Neuronal stem cell (in vitro differentiated cells): ENCODE measurements at places on chromosomes 1 and 21.

GRCh38 chr1:225882694-225883615, 775 bp upstream of the TMEM63A start:
- peak; percentile 31 for DNase-seq

GRCh38 chr1:215667761-215668160, 100.7 kb downstream of the KCTD3 start:
- no peak for DNase-seq

DNA sequence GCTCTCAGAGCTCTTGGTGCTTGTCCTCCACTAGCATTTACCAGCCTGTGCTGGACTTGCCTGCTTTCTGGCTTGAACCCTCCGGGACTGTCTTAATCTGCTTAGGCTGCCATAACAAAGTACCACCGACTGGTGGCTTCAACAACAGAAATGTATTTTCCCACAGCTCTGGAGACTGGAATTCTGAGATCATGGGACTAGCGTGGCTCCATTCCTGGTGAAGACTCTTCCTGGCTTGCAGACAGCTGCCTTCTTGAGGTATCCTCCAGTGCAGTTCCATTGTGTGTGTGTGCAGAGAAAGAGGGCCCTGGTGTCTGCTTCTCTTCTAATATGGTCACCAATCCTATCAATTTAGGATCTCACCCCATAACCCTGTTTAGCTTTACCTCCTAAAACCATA, 22.0 kb upstream of the RCAN1 start:
- DNase-seq: no peak

GRCh38 chr1:14679027-14679688, 80.7 kb downstream of the KAZN start:
- DNase-seq: no peak

GRCh38 chr1:182185136-182185535, 123.6 kb upstream of the ZNF648 start:
- DNase-seq: no peak

- no peak for DNase-seq
Measured at GRCh38 chr1:218759795-218760194, 413.9 kb upstream of the LYPLAL1 start.

DNA sequence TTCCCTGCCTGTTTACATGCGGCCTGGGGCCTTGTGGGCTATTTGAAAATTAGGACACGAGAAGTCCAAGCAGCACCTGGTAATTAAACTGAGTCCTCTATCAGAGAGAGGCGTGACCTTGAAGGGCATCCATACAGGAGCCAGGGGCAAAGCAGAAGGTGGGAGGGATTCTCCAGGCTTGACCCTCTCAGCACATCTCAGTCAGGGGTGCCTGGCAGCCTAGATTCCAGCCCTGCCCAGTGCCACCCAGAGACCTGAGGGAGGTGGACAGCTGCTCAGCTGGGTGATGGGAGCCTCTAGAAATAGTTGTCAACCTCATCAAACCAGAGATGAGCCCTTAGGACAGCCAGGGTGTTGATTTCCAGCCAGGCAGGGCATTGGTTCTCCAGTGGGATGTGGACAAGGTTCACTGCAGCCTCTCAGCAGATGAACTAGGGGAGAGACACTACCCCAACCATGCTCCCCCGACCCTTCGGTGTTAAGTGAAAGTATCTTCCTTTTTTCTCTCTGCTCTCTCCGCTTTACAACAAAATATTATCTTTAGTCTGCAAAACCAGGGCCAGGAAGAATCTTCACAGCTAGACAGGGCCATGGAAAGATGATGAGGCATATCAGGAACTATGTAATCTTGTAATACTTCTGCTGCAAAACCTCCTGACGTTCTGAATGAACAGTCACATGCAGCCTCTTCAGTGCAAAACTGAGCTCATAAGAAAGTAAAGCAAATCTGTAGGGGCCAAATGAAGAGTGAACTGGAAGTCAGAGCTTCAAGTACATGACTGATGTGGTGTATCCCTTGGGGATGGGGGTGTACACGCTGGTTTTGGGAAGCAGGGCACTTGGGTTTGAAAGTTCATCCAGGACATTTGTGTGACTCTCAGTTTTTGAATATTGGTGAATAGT, 35.9 kb upstream of the ATP5PO start:
- no peak for DNase-seq

GRCh38 chr1:170445096-170445495, 86.9 kb upstream of the GORAB start:
- DNase-seq: no peak

DNA sequence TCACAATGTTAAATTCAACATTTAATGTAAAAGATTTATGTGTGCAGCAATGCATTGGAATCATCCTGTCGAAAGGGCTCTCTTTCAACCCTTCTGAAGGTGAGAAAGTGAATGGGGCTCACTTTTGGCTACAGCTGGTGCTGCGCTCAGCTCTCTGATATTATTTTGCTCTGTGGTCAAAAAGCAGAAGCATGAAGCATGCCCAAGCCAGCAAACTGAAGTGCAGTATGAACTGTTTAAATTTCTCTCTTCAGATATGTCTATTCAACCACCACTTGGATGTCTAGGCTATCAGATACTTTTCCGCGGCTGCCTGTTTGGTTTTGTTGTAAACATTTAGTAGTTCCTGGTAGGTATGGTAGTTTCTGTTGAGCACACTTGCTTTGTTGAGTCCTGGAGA, 216.9 kb upstream of the TMPRSS15 start:
- no peak for DNase-seq

DNA sequence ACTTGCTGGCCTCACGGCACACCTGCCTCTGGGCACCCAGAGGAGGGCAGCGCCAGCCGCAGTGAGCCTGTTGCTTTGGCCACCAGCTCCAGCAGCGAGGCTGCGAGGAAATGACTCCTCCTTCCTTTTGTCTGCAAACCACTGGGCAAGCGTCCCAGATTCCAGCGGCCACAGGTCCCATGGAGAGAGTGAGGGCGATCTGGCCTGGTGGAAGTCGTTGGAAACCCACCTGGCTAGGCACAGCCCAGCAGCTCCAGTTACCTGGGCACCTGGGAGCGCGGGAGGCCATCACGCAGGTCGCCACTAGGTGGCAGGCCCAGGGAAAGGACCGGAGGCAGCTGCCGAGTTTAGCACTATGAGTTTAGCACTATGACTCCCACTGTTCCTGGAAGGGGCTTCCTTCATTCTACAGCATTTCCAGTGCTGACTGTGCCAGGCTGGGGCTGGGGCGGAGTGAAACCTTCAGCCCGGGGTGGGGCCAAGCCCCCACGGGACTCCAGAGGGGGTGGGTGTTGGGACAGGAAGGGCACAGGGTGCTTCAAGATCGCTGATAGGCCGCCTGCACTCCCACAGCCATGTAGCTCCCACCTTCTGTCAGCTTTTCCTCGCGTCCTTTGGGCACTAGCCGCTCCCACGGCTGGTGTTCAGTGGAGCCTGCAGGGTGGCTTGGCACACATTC, 1.1 kb upstream of the ESPN start:
- no peak for DNase-seq

DNA sequence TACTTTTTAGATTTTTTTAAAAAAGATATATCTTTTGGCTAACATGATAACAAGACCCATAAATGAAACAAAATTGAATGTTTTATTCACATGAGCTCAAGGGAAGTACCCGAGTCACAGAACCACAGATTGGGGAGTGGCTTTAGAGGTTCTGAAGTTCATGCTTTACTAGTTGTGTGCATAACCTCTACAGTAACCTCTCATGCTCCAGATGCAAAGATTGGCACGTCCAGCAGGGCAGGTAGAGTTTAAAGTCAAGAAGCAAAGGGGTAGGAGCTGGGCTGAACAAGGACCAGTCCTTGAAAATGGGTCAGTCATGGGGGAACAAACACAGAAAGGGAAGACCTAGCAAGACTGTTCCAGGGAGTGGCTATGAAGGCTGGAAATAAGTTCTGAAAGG, 109.6 kb downstream of the RNF220 start:
- DNase-seq: no peak

- no peak for DNase-seq
Measured at GRCh38 chr1:85297855-85298629, 21.6 kb upstream of the BCL10 start.

GRCh38 chr1:155979597-155980343, 1.4 kb upstream of the ARHGEF2 start:
- no peak for DNase-seq

- no peak for DNase-seq
Measured at GRCh38 chr21:43864962-43865539, at the start of gene AGPAT3. AGPAT3 (plus strand) TSS chr21:43865223; CDS start chr21:43959682, 94,459 bp downstream.
